ENCODE measurements at places on chromosomes 6 and 20. TPM values are rescaled to one million over a fixed set of nuclear protein-coding genes. Genes with fewer than 3 reads are reported as not detected.

- no peak for DNase-seq
These were observed 96.2 kb upstream of the RSPO3 start for GRCh38 chr6:127022302-127022701.

- peak; percentile 36 for DNase-seq
These were observed 874 bp downstream of the ZBTB46 start for GRCh38 chr20:63829945-63830835.

DNA sequence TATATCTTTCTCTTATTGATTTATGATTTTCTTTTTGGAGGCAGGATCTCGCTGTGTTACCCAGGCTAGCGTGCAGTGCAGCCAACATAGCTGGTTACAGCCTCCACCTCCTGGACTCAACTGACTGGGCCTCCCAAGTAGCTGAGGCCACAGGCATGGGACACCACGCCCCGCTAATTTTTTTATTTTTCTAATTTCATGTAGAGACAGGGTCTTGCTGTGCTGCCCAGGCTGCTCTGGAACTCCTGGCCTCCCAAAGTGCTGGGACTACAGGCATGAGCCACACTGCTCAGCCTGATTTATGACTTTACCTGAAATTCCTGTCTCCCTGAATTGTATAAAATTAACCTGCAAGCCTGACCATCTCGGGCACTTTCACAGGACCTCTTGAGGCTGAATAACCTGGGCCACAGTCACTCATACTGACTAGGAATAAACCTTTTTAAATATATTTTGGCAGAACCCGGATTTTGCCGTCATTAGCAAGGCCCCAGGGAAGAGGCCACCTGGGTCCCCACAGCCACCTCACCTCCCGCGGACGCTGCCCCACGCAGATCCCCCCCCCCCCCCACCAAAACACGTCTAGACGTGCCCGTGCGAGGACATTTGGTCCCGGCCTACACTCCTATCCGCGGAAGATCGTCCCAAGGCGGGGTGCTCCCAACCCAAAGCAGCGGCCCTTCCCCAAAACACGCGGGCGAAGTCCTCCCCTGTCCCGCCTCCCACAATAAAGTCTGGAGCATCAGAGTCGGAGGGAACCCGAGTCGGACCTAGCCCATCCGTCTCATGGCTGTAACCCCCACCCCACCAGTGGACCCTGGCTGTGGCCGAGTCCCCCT is 902 bp downstream of the ZNF337 start:
- no peak for DNase-seq

LTV1 gene
- total RNA-seq: 26.1 TPM

OPN5 gene
- not detected for total RNA-seq

Measured in IMR-90 (cell line).